Psoas muscle (tissue), 8 donors: ENCODE measurements at places on chromosomes 4 and X. TPM values are rescaled to one million over a fixed set of nuclear protein-coding genes. Genes with fewer than 3 reads are reported as not detected.
A peak's percentile ranks its signal among the peaks of the same experiment; 100 is the strongest.

SMIM14 gene
- 7.7 TPM for total RNA-seq

NXF3 gene
- total RNA-seq = 0.32 TPM

DNA sequence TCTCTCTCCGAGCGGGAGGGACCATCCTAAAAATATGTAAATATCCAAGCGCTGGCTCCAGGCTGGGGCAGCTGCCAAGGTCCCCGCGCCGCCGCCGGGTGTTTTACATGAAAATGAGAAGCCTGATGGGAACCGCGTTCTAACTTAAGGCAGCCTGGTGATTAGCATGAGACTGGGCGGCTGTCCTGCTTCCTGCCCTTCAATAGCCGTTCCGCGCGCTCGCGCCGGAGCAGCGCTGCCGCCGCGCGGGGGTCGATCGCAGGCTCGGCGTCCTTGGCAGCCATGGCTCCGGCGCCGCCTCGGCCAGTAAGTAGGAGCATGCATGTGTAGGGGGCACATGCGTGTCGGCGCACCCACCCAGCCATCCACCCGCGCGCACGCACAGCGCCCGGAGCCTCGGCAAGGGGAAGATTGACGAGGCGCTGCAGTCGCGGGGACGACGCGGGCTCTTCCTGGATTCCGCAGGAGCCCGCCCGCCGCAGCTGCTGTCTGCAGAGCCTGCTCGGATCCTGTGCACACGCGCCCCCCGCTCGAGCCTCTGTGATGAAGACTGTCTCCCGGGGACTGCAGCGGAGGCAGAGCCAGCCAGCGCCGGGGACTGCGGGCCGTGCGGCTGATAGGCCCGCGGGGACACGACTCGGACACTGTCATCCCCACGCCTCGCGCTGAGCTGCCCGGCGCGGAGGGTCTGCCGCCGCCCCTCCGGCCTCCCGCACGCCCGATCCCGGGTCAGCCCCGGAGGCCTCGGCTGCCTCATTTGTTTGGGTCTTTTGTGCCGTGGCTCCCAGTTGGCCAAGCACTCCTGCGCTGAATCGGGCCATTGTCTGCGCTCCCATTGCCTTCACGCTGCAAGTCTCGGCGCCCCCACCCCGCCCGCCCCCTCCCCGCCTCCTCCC, 734 bp downstream of the STOX2 start:
- peak; percentile 65 for DNase-seq
- peaks cover 14% of the 10 kb centered on the region for H3K27me3 ChIP-seq
- no peaks in the 10 kb centered on the region for H3K36me3 ChIP-seq
- H3K4me3 ChIP-seq = peak overlapping the region; percentile 78

GRCh38 chrX:141175786-141176185, 1.1 kb downstream of the LDOC1 start:
- no peak for DNase-seq
- peaks cover 11% of the 10 kb centered on the region for H3K27me3 ChIP-seq
- H3K36me3 ChIP-seq = no peaks in the 10 kb centered on the region

DNA sequence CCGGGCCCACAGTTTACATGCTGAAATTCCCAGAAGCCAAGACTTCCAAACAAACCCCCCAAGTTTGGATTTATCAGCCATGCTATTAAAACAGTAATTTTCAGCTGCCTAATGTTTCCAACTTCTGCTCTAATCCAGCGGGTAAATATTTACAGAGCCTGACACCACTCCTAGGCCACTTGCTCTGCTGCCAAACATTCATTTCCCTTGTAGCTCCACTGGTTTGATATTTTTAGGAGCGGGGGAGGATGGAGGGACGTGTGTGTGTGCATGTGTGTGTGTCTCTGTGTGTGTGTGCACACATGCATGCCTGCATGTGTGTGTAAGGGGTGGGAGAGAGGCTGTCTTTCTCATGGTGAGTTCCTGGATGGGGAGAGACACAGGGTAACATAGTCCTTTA, 115.7 kb upstream of the PJA1 start:
- H3K4me1 ChIP-seq = peaks cover 2% of the 10 kb centered on the region
- no peak overlapping the region for H3K27ac ChIP-seq
- no peak overlapping the region for H3K4me3 ChIP-seq
- H3K27me3 ChIP-seq = no peaks in the 10 kb centered on the region

DNA sequence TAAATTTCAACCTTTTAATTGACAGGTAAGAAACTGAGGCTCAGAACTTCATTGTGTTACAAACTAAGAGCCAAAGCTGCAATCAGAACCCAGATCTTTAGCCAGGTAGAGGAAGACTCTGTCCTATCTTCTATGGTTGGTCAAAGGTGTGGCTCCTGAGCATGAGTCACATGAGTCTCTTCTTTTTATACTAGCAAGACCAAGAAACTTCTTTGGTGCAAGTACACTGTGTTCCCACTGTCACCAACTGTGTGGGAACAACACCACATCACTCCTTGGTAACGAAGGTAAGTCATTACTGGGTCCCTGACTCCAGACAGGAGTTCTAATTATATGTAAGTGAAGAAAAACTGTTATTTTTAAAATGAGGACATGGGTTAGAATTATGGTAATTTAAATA, 290.1 kb downstream of the INPP4B start:
- no peak overlapping the region for H3K4me3 ChIP-seq
- H3K27me3 ChIP-seq = no peaks in the 10 kb centered on the region
- no peak overlapping the region for H3K27ac ChIP-seq
- H3K36me3 ChIP-seq = no peaks in the 10 kb centered on the region
- no peak for DNase-seq
- H3K4me1 ChIP-seq = no peaks in the 10 kb centered on the region
